Activated T-helper 1 cell treated with anti-CD3 and anti-CD28 coated beads, Interleukin-12 subunit alpha, Interleukin-12 subunit beta, Interleukin-2, Interleukin-4 antibody, amounts not matched to agents 30 ng/mL and 10 ng/mL and 1 ng/mL, durations not matched to agents 14 hours and 24 hours and 36 hours (primary cell): ENCODE measurements at places on chromosomes 1 and 21. TPM values are rescaled to one million over a fixed set of nuclear protein-coding genes. Genes with fewer than 3 reads are reported as not detected.

The RPS6KA1 gene
- total RNA-seq = 324 and 331 TPM in 2 replicates

DNA sequence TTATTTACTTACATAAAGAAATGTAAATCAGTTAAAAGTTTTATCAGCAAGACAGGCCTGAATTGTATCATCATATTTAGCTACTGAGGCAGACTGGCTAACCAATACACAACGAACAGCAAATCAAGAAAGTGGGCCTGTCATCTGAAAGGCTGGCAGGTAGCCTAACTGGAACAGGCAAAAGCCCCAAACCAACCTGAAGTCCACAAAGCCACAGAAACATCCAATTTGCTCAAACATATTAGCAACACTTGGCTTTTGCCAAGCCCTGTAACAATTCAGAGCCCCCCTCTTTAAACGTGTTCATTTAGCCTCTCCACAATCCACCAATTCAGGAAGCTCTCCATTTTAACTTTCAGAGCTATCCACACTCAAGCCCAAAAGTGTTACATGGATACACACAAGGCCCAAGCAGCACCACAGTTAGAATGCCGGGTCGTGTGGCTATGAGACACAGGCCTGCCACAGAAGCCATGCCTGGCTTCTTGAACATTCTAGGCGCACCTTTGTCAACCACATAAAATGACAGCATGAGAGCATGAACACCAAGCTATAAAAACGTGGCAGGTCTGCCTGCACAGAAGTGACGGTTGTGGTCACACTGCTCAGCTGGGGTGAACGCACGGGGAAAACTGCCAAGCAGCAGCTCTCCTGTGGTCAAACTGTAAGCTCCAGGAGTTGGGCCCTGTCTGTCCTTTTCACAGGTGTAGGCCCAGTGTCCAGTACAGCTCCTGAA, 49.3 kb downstream of the CD34 start:
- peak; percentile 50 for DNase-seq

DNA sequence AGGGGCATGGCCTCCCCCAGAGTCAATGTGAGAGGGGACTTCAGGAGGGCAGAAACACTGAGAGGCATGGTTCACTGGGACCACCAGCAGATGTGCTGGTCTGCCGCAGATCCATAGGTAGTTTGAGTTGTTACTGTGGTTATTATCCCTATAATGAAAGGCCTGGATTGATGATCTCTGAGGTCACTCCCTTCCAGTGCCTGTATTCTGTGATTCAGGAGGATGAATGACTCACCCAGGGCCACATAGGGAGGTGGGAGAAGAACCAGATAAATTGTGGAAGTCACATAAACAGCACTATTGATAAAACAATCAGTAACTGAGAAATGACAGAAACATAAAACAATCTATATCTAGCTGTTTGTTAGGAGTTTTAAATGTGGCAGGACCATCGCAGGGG, 22.7 kb upstream of the ACTL8 start:
- no peak for DNase-seq

GRCh38 chr1:190507357-190507756, 29.7 kb upstream of the BRINP3 start:
- DNase-seq = no peak

DNA sequence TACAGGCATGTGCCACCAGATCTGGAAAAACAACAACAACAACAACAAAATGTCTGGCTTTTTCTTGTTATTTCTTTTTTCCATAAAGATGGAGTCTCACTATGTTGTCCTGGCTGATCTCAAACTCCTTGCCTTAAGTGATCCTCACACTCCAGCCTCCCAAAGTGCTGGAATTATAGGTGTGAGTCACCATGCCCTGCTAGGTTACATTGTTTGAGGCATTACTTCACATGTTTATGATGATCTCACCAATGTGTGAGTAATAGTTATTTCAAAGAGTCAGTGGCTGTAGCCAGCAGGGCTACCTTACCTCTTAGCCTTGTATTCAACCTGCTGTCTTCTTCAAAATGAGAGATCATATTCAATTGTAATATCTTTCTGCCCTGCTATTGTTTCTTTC, 445.7 kb downstream of the AMY1C start:
- DNase-seq = no peak

GRCh38 chr1:59238333-59238934, 58.5 kb upstream of the FGGY start:
- no peak for DNase-seq
